NCI-H748 treated with DMSO at 0.1 percent for 48 hours (cell line): ENCODE measurements at places on chromosomes 5 and 9.

DNA sequence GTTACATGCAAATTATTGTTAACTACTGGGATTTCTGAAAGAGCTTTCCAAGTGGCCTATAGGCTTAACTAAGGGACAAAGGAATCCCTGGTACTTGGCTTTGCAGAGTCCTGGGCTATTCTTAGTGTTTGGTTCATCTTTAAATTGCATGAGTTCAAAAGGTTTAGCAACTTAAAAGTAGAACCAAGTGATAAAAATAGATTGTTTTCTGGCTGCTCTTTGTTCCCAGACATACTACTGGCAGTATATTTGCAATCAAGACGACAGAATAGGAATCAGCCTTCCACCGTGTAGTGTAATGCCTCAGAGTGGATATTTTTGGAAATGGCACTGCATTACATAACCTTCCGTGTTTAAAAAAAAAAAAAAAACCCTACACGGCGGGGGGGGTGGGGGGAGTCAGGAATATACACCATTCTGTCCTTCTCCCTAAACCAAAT, 1.0 kb downstream of the NREP start:
- no peak for DNase-seq

DNA sequence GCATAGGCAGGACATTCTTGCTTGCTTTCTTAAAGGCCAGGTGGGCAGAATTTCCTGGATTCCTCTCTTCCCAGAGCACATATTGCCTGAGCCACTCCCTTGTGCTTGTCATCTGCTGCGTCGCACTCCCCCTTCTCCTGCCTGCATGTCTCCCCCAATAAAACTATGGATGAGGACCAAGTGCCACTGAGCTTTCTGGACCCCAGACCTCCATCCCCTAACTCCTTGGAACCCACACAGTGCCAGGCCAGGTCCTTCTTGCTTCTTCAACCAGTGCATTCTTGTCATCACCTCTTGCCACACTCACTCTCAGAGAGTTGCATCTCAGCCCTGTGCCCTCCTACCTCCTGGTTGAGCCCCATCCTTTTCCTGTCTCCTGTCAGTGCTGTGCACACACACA, 157.9 kb upstream of the PANK3 start:
- DNase-seq: no peak

DNA sequence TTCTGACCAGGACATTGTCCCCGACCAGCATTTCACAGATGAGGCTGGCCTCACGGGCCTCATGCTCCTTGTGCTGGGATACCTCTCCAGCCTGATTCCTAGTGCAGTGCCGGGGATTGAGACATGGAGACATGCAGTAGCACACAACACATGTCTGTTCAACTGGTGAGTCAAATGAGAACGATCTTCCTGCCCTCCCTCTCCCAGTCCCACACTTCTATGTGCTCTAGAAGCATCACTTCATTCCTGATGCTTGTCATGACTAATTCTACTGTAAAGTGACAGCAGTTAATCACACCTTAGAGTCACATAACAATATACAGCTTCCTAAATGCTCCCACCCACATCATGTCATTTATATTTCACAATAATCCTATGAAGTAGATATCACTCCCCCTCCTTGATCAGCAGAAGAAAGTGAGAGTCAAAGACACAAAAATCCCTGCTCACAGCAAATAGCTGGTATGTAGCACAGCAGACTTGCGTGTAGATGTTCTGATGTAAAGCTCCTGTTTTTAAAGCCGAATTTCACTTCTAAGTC, 101.8 kb downstream of the CCDC192 start:
- DNase-seq: no peak

GRCh38 chr5:179788193-179788854, 5.5 kb upstream of the LTC4S start:
- DNase-seq: no peak

- no peak for DNase-seq
Observed at GRCh38 chr5:90267646-90268045, 141.9 kb downstream of the CETN3 start.

DNA sequence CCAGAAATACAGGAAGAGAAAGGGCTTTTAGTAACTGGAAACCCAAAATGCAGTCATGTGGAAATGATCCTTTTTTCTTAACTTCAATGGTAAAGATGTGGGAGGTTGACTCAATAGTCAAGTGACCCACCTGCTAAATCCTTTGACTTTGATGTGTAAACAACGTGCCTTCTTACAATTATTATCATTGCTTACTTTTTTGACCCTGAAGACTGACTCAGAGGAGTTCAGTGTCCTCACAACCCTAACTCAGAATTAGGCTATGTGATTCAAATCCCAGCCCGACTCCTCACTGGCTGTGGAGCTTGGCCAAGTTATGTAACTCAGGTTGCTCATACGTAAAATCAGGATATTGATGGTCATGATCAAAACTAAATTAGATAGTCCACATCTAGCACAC, 27.9 kb downstream of the ANXA1 start:
- no peak for DNase-seq

DNA sequence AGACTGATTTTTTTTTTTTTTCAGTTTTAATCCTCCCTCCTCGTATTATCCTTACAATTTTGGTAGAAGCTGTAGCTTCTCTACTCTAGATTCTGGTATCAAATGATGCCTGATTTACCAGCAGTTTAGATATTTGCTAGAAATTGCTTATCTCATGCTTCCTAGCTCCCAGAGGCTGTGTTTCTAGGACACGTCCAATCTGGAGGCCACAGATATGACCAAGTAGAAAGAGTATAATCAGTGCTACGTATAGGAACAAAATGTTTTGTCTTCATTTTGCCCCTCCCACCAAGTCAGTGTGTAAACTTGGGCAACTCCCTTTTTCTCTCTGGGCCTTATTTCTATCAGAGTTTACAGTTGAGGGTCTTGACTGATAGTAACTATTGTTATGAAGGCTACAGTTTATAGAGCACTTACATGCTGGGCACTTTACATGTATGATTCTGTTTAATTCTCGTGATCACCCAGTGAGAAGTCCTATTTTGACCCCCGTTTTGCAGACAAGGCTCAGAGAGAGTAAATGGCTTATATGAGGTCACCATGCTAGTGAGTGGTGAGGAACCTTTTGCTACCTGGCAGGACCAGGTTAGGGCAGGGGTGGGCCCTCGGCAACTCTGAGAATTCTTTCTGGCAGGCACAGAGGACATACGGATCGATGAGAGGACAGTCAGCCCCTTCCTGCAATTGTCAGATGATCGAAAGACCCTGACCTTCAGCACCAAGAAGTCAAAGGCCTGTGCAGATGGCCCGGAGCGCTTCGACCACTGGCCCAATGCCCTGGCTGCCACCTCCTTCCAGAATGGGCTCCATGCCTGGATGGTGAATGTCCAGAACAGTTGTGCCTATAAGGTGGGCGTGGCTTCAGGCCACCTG, 7.6 kb downstream of the HDHD3 start:
- DNase-seq: no peak

DNA sequence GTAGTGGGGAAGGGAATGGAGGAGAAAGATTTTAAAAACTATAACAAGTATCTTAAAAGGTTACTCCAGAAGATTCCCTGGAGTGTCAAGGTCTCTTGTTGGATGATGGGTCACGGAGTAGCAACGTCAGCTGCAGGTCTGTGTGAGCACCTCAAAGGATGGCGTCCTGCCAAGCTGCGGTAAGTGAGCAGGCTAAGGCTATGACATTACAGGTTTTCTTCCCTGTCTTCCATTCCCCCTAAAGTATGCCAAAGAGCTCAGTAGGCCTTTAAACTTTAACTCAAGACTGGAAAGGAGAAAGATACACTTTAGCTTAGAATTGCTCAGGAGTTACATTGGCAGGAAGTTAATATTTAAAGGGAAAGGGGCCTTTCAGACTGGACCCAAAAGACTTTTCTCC, 17.5 kb downstream of the SPOCK1 start:
- DNase-seq: no peak

- DNase-seq: no peak
Observed at GRCh38 chr9:115107701-115108100, 10.3 kb downstream of the TNC start.

DNA sequence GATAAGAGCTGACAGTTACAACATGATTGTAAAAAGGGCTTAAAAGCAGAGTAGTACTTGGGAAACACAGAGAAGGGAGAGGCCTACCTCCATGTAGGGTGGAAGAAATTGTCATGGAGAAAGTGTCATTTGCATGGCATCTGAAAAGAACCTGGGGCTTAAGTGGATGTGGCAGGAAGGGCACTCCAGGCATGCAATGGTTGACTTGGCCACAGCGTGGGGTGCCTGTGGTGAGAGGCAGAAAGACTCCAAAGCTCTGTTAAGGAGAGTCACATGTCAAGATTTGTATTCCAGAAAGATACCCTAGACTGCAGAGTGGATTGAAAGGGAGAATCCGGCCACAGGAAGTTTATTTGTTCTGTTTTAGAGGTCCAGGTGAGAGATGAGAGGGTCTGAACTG, 2.4 kb downstream of the POLR3G start:
- DNase-seq: no peak

GRCh38 chr9:137506274-137506673, 43.9 kb downstream of the PNPLA7 start:
- DNase-seq: no peak

DNA sequence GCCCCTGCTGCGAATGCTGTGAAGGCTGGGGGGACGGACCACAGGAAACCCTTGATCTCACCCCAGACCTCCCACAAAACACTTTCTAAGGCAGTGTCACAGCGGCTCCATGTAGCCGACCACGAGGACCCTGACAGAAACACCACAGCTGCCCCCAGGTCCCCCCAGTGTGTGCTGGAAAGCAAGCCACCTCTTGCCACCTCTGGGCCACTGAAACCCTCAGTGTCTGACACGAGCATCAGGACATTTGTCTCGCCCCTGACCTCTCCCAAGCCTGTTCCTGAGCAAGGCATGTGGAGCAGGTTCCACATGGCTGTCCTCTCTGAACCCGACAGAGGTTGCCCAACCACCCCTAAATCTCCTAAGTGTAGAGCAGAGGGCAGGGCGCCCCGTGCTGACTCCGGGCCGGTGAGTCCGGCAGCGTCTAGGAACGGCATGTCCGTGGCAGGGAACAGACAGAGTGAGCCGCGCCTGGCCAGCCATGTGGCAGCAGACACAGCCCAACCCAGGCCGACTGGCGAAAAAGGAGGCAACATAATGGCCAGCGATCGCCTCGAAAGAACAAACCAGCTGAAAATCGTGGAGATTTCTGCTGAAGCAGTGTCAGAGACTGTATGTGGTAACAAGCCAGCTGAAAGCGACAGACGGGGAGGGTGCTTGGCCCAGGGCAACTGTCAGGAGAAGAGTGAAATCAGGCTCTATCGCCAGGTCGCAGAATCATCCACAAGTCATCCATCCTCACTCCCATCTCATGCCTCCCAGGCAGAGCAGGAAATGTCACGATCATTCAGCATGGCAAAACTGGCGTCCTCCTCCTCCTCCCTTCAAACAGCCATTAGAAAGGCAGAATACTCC, 84.7 kb downstream of the GOLPH3 start:
- no peak for DNase-seq

- no peak for DNase-seq
Observed at GRCh38 chr9:95857124-95857523, 18.4 kb upstream of the ERCC6L2 start.

DNA sequence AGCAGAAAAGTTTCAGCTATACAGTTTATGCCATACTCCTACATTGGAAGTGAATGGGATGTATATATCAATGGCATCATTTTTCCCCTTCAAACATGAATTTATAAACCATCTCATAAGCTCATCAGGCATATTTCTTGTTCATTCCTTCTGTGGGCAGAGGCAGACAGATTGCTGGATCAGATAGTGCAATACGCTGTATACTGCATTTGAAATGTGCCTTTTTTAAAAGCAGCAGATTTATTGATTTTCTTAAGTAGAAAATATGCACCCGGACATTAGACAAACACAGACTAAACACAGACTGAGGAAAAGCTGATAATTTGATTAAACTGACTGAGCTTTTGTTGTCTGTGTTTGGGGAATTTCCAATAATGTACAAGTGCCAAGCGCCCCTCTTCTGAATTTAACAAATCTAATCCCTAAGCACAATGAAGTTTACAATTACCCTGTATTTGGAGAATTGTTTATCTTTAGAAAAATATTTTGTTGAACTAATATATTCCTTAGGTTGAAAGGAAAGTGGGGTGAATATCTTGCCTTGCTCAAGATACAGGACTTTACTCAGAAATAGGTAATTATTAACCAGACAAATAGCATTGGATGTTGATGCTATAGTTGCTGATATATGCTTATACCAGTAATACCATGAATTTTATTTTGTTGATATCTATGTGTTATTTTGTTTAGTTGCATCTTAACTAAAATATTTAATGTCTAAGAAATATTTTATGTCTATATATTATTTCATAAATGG, 566.6 kb upstream of the MEF2C start:
- no peak for DNase-seq

GRCh38 chr9:134477927-134478326, 151.7 kb downstream of the RXRA start:
- no peak for DNase-seq

DNA sequence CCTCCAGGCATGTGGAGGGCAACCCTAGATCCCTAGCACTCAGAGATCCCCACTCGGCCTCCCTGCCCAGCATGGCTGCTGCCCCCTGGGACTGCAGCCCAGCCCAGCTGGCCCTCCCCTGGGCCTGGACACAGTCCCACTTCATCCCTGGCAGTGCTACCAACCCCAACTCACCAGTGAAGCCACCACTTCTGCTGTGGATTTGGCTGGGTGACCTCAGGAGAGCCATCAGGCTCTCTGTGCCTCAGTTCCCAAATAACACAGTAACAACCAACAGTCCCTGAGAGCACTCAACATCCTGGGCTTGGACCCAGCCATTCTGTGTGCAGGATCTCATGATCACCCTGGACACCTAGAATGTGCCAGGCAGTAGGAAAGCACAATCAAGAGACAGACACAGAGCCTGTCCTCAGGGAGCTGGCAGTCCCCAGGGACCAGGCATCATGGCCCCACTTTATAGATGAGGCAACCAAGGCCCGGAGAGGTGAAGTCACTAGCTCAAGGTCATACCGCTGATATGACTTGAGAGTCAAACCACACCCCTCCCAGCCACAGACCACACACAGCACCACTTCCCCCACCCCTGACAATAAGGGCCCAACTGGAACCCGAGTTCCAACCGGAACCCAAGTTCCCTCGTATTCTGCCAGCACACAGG, 4.7 kb upstream of the PSMB7 start:
- DNase-seq: no peak

DNA sequence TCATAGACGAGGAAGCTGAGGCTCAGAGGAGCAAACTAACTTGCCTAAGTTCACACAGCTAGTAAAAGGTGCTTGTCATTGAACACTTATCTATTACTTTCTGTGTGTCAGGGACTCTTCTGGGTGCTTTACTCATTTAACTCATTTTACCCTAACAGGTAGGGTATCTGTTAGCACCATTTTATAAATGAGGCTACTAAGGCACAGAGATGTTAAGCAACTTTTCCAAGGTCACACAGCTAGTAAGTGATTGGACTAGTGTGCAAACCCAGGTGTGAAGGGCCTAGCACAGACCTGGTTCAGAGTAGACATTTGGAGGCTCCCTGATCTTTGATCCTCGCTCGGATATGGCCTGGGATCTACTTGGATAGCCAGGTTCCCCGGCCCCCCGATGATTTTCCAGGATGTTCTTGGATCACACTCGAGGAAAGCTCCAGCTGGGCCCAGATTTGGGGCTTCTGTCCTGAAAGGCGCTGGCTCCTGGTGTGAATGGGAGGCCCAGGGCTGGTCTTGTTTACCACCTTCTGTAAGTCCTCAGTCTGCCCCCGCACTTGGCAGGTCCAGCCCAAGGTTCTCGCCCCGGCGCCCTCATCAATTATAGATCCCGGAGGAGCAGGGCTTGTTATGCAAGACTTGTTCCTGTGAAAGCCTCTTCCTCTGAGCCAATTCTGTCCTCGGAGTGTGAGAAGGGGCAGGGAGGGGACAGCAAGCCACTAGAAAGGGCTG, 37.5 kb downstream of the GSN start:
- no peak for DNase-seq
